Activated naive CD4-positive, alpha-beta T cell treated with anti-CD3 and anti-CD28 coated beads, Interleukin-2, amount 50 U/mL, for 16 hours (primary cell): ENCODE measurements at places on chromosomes 7 and 10.
A peak's percentile ranks its signal among the peaks of the same experiment; 100 is the strongest.

DNA sequence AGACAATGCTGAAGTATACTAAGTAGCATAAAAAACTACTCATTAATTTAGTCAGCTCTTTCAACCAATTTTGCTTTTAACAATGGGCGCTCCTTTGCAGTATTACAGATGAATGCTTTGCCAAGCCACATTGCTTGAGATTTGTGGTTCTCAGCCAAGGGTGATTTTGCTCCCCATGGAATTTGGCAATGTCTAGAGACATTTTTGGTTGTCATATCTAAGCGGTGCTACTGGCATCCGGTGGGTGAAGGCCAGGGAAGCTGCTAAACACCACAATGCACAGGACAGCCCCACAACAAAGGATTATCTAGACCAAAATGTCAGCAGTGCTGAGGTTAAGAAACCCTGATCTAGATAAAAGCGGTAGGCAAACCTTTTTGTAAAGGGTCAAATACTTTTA, 112.0 kb downstream of the UBE2H start:
- no peak for DNase-seq

DNA sequence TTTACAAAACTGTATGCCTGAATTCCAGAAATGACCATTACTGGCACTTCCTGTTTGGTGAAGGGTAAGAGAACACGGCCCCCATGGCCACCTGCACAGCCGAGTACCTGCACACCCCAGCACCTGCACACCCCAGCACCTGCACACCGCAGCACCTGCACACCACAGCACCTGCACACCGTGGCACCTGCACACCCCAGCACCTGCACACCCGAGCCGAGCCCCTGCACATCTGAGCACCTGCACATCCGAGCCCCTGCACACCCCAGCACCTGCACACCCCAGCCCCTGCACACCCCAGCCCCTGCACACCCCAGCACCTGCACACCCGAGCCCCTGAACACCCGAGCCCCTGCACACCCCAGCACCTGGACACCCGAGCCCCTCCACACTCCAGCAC, 243.5 kb downstream of the DNAJB6 start:
- DNase-seq: no peak

GRCh38 chr10:36163827-36164226, 521.7 kb upstream of the FZD8 start:
- no peak for DNase-seq

- DNase-seq: no peak
These were observed 88.0 kb upstream of the INSIG1 start for GRCh38 chr7:155209478-155210319.

GRCh38 chr10:12489806-12490205, 140.5 kb downstream of the CAMK1D start:
- DNase-seq: no peak

GRCh38 chr7:116377721-116378120, 121.8 kb upstream of the CAV2 start:
- no peak for DNase-seq

- DNase-seq: peak; percentile 25
These were observed 825 bp downstream of the RAB11FIP2 start for GRCh38 chr10:118045837-118046394.

DNA sequence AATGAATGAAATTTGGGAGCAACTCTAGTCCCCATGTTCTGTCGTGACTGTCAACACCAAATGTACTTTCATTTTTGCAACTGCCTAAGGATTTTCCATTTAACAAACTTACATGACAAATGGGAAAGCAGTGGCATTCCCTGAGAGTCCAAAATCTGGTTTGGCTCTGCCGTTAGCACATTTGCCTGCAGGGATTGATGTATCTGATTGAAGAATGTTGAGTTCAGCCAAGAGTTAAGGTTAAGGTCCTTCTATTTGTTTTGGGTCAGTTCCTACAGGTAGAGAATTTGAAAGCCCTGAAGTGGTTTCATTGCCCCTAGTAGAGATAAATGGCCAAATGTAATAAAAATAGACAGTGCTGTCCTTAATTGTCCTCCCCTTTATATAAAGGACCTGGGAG, 406.5 kb upstream of the GALNT17 start:
- DNase-seq: no peak

DNA sequence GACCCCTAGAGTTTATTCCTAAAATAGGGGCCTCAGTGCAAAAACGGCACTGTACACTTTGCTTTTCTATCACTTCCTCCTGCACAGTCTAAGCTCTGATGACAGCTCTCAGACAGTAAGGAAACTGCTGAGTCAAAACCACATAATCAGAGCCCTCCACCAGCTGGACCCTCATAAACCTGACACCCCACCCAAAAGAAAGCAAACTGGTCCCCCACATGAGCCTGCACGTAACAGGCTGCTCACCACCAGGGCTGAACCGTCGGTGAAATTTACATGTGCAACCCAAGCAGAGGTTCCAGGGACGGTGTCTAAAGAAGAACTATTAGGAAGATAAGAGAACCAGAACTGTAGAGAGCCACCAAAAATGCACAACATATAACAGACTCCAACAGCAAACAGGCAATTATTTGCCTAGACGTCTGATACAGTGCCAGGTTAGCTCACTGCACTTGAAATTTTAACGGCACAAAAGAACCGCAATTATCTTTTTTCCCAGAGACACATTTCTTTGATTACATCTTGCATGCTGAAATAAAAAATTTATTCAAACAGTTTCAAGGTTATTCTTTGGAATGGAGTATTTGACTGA, 19.6 kb downstream of the SGMS1 start:
- DNase-seq: no peak

DNA sequence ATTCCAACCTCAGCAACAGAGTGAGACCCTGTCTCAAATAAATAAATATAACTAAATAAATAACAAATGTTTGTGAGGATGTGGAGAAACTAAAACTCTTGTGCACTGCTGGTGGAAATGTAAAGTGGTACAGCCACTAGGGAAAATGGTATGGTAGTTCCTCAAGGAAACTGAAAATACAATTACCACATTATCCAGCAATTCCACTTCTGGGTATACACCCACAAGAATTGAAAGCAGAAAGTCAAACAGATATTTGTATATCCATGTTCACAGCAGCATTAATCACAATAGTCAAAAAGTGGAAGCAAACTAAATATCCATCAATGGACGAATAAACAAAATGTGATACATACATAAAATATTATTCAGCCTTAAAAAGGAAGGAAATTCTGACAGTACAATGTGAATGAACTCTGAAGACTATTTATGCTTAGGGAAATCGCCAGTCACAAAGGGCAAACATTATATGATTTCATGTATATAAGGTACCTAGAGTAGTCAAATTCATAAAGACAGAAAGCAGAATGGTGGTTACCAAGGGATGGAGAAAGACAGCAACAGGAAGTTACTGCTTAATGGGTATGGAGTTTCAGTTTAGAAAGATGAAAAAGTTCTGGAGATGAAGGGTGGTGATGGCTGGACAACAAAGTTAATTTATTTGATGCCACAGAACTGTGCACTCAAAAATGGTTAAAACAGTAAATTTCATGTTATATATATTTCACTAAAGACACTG, 9.8 kb downstream of the ARHGAP12 start:
- no peak for DNase-seq

GRCh38 chr7:37028909-37029440, 304.7 kb upstream of the AOAH start:
- DNase-seq: peak; percentile 42

- DNase-seq: no peak
These were observed 987.3 kb downstream of the CCSER2 start for GRCh38 chr10:85315657-85316056.

- DNase-seq: no peak
These were observed 24.0 kb downstream of the GSTO2 start for GRCh38 chr10:104293011-104293410.

DNA sequence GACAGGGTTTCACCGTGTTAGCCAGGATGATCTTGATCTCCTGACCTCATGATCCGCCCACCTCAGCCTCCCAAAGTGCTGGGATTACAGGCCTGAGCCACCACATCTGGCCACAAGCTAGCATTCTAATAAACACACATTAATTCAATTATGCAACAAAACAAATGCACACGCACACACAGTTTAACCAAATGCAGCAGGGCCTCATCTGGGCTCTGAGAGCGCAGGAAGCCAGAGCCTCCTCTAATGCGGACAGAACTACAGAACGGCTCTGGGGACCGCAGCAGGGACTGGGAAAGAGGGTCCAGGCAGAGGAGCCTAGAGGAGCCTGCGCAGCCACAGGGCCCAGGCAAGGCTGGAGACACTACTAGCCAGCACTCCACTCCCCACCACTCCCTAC, 3.8 kb downstream of the MAD1L1 start:
- no peak for DNase-seq
